ENCODE measurements at places on chromosomes 6 and 20. TPM values are rescaled to one million over a fixed set of nuclear protein-coding genes. Genes with fewer than 3 reads are reported as not detected.

GATA5 gene
- 6.7 TPM for total RNA-seq

SOBP gene
- 2.5 TPM for total RNA-seq

- DNase-seq = no peak
- no peak overlapping the region for H3K27ac ChIP-seq
- no peaks in the 10 kb centered on the region for H3K4me1 ChIP-seq
- H3K4me3 ChIP-seq = no peak overlapping the region
- H3K27me3 ChIP-seq = no peaks in the 10 kb centered on the region
- no peaks in the 10 kb centered on the region for H3K36me3 ChIP-seq
These were observed 737.4 kb downstream of the KIF16B start for GRCh38 chr20:15835811-15836210.

DNA sequence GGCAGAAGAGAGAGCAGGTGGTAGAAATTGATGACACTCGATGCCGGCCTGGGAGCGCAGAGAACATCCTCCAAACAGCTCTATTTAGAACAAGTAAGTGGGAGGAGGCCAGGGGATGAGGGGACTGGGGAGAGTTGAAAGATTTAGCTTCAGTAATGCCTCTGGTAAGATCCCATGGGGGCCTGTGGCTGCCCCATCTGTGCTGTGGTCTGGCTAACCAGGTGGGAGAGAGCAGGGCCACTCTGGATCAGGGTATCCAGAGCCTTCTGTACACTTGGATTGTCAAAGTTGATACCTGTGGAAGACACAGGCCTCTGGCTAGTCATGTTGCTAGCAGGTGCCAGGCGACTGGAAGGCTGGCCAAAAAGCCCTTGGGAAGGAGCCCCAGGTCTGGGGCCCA, 27.6 kb downstream of the NCOA5 start:
- peaks cover 29% of the 10 kb centered on the region for H3K27me3 ChIP-seq
- peaks cover 61% of the 10 kb centered on the region for H3K36me3 ChIP-seq
- no peak overlapping the region for H3K4me3 ChIP-seq
- no peaks in the 10 kb centered on the region for H3K4me1 ChIP-seq

NR2E1 gene
- total RNA-seq = not detected

ME1 gene
- total RNA-seq = 7.5 TPM

- H3K27ac ChIP-seq = no peak overlapping the region
- no peaks in the 10 kb centered on the region for H3K36me3 ChIP-seq
- peaks cover 3% of the 10 kb centered on the region for H3K4me1 ChIP-seq
- peak; percentile 28 for DNase-seq
- no peak overlapping the region for H3K4me3 ChIP-seq
- H3K27me3 ChIP-seq = no peaks in the 10 kb centered on the region
These were observed 17.8 kb upstream of the FOXC1 start for GRCh38 chr6:1591926-1592325.

RPL10A gene
- total RNA-seq = 1,719 TPM
